ENCODE measurements at places on chromosomes 3 and 15.

GRCh38 chr3:138449490-138449889 lies 15.1 kb downstream of the ESYT3 start:
- DNase-seq: no peak

DNA sequence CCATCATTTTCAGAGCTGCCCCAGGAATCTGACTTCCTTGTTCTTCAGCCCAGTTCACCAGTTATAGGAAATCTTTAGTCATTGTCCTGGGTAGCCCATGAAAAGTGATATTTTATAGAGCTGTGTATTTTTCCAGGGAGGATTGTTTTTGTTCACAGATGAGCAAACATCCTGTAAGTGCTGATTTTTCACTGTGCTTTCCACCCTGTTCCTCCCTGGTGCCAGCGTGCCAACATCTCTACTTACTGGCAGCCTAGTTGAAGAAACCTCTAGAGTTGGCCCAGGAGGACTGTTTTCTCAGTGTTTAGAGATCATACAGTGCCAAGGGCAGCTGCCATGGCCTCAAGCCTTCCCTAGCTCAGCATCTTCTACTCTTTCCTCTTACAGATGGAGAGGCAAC lies 41.3 kb downstream of the ST6GAL1 start:
- DNase-seq: no peak

DNA sequence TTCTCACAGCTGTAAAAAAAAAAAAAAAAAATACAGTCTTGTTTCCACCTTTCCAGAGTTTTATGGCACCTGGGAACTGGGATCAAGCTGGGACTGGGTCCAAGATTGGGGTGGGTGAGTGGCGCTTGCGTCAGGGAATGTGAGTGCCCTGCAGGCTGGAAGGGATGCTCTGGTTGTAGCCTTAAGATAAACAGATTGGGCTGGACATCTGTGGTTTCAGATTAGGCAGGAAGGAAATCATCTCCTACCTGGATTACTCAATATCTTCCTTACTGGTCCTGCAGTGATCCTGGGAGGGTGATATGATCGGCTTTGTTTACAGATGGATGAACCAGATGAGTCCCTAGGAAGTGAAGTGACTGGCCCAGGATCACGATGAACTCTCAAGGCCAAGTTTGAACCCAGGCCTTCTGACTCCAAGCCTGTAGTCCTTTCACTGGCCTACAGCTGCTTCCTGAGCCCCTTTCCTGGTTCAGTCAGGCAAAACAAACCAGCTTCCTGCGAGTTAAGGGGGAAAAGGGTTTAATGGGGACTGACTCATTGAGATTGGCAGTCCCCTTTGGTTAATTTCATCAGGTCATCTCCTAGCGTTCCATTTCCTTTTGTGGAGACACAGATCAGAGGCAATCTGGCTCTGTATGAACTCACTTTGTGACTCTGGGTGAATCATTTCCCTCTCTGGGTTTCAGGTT lies 179.8 kb downstream of the THSD4 start:
- DNase-seq: peak; percentile 100

DNA sequence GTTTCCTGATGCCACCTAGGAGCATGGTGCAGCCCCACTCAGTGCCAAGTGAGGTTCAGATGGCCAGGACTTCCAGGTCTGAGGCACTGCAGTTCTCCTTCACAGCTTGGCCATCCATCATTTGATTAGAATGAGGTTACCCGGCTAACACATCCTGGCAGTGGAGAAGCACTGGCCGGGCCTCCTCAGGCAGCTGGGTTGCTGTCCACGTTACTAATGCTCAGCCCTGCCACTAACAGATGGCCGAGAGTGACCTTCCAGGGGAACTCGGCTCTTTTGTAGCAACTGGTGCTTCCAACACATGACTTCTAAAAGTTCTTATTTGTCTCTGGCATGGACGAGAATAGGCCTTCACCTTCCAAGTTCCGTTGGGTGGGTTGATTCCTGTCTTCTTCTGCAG lies 204.6 kb upstream of the CFAP20DC start:
- no peak for DNase-seq

GRCh38 chr3:9196020-9196419 lies 53.4 kb downstream of the SRGAP3 start:
- DNase-seq: no peak
